ENCODE measurements at places on chromosomes 6 and 20. TPM values are rescaled to one million over a fixed set of nuclear protein-coding genes. Genes with fewer than 3 reads are reported as not detected.

DOK5 gene
- 0.29 TPM for total RNA-seq

VGLL2 gene
- total RNA-seq, result not detected

PGC gene
- not detected for total RNA-seq

RAB44 gene
- total RNA-seq, result 0.53 TPM

NNAT gene
- total RNA-seq, result 4.0 TPM

KIF25 gene
- 0.14 TPM for total RNA-seq

GRCh38 chr6:116011520-116011919 lies 49.2 kb downstream of the FRK start:
- no peak for DNase-seq

DNA sequence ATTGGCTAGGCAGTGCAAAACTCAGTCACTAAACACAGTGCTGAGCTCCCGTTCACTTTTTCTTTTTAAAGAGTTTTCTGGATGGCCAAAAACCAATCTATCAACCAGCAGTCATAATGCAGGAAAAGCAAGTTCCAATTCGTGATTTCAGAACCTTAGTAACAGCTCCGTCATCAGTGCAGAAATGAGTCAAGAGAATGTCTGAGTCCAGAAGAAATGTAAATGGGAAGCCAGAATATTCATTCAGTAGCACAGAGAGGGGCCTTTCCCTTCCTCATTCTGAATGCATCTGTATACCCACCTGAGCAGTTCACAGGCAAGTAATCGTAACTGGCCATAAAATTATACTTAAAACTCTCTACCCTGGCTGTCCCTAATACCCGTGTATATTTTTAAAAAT lies 20.4 kb downstream of the HUS1B start:
- DNase-seq, result no peak

GRCh38 chr6:52116605-52116948 lies 29.2 kb upstream of the PKHD1 start:
- no peak for DNase-seq

DNA sequence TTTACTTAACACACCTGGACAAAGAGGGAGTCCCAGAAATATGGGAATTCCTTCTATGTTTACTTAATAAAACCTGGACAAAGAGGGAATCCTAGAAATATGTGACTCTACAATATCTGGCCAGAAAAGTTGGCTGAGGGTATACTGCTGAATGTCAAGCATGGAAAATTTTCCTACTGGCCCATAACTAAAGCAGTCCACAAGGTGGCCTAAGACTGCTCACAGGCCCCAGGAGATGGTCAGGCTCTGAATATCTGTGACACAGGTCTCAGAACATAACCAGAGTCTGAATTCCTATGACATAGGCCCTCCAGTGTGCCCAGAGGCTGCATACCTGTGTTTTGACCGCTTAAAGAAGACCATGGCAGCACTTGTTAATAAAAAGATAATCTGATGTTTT lies 578.2 kb upstream of the NRSN1 start:
- peak; percentile 17 for DNase-seq

- no peak for DNase-seq
Measured at GRCh38 chr6:113967777-113968176, 3.2 kb downstream of the HDAC2 start.

DNA sequence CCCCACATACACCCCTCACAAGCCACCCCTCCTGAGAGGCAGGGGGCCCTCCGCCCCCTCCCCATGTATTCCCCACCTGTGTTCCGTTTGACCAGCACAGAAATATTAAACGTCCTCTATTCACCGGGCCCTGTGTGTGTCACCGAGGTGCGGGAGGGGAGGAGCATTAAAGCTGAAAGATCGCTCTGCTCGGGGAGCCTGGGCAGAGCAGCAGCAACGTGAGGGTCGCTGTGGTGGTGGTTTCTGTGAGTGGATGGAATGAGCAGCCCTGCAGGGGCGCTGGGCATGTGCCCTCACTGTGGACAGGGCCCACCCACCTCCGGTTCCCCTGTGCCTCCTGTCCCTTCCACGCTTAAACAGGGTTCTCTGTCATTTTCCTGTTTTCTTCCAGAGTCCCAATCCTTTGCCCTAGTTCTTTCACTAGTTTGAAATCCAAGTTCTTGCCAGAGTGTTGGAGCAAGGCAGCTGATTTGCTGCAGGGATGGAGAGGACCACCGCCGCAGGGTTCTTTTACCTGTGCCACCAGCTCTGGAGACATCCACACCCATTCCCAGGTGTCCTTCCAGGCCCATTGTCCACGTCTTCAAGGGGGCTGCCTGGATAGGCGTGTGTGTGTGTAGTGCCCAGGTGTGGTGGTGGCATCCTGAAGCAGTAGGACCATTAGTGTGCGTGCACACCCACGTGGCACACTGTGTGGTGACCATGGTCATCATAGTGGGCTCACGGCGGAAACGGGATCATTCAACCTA lies 37.6 kb upstream of the MDFI start:
- DNase-seq, result no peak

DNA sequence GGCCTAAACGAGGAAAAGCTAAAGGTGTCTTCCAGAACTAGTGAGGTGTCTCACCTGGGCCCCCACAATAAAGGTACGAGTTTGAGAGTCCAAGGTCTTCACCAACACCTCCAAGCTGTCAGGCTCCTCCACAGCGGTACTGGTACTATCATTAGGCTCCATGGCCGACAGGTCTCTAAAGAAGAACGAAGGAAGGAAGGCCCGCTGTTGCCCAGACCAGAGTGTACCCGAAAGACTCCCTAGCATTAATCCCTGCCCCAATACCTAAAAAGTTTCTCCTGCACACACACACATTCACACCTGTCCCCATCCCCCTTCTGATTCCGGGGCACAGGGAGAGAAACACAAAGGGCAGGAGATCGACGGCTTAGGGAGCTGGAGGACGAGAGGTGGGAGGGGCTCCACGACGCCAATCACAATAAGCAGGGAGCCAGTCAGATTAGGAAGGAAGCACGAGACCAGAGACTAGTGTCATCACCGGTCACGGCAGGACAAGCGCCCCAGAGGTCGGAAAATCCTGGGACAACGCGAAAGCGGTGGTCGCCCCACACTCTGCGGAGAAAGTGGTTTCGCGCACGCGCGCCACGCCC lies 764 bp downstream of the BAG6 start:
- peak; percentile 83 for DNase-seq

Data from mucosa of descending colon (tissue), 3 donors.